ENCODE measurements at places on chromosomes 12 and 14.

DNA sequence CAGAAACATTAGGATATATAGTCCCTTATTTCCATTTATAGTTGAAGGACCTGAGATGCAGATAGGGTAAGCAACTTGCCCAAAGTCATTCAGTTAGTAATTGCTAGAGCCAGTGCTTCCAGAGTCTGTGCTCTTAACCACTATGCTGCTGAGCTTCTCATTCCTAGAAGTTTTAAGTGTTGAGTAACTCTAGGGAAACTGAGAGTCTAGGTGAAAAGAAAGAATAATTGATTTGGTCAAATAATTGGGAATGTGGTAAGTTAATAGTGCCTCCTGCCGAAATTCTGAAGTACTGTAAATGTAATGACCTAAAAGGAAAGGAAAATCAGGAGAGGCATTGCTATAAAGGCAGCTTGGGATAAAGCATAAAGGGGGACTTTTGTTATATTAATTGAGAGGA lies 14.1 kb downstream of the PYROXD1 start:
- no peak for DNase-seq

GRCh38 chr12:32897687-32898573 lies 1.4 kb upstream of the PKP2 start:
- DNase-seq, result no peak

DNA sequence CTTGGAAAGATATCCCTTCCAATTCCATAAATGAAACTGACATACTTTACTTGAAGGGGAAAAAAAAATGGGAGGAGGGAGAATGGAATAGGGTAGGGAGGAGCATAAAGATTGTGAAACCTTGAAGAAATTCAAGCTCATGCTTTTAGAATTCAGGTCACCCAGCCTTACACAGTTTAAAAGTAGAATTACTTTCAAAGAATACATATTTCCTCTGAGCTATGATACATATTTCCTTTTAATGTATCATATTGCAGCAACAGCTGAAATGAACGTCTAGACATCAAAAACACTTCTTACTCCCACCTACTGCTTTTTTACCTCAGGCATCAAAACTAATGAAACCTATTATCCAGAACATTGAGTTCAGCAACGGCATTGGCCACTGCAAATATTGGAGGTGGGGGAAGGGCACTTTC lies 156.0 kb downstream of the MED13L start:
- peak; percentile 11 for DNase-seq

- peak; percentile 34 for DNase-seq
Observed at GRCh38 chr12:13144266-13144828, 40.9 kb upstream of the GSG1 start.

All from CD4-positive, alpha-beta T cell treated with Interleukin-17A for 4 hours (primary cell).